ENCODE measurements at places on chromosomes 16 and 17.

DNA sequence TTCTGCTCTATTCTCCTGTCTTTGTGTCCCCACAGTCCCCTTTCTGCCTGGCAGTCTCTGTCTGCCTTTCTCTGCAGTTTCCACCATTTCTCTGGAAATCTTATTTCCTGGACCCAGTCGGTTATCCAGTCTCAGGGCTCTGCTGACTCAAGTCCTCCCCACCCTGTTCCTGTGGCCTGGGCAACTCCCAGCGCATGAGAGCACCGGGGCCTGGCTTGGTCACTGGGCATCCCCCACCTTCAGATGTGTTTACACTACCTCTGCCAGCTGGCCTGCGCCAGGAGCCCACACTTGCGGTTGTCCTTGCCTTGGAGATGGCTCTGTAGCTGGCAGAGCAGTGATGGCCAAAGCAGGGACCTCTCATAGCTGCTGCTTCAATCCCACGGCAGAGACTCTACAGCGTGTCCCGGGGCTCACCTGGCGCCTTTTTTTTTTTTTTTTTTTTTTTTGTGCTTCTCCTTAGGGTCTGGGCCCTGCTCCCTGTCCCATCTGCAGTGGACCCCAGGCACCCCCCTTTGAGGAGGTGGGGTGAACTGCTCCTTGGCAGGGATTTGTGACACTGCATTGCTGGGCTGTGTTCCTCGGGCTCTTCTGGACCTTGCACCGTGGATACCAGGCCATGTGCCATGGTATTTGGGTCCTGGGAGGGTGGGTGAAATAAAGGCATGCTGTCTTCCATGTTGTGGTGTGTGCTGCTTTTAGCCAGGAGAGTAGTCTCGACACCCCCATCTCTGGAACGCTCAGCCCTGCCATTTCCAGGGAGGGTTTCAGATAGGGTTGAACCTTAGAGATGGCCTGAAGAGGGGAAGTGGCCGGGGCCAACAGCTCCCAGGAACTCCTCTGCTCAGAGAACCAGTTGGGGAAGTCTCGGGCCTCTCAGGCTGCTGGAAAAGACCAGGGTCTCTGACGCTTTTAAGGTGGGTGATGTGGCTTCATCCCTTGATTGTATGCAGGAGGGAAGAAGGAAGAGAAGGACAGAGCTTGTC lies 17.5 kb downstream of the GUCY2D start:
- DNase-seq = no peak

DNA sequence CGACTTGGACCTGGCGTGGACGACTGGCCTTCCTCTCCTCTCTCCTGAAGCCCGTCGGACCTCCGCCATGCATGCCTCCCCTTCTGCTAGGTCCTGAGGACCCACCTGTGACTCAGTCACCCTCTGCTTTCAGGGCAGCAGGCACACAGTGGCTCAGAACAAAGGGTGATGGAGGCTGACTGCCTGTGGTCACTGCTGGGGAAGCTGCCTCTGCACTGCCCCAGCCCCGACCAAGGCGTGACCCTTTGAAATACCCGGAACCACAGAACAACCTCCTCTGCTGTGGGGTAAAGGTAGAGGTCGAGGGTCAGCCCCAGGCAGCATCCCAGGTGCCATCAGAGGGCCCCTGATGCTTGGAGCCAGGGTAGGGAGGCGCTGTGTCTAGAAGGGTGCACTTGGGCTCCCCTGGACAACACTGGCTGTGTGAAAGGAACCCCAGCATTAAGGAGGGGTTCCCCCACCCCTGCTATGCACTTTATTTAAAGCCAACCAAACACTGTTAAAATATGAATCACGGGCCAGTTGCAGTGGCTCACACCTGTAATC lies 12.5 kb upstream of the SLC4A1 start:
- DNase-seq = no peak

DNA sequence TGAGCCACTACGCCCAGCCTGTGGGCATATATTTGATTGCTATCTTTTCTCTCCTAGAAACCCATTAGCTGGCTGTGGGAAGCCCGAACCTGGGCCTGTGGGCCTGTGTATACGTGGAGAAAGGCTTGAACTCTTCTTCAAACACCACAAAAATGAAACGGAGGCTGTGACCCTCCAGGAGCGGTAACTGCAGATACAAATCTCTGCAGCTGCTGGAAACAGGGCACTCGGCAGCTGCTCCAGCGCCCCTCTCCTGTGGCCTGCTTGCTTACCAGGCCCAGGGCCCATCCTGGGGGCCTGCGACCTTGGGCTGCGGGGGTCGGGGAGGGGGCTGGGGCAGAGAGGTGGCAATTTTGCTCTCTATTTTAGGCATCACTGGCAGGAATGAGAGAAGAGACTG lies 28.0 kb upstream of the MTSS2 start:
- DNase-seq = no peak

DNA sequence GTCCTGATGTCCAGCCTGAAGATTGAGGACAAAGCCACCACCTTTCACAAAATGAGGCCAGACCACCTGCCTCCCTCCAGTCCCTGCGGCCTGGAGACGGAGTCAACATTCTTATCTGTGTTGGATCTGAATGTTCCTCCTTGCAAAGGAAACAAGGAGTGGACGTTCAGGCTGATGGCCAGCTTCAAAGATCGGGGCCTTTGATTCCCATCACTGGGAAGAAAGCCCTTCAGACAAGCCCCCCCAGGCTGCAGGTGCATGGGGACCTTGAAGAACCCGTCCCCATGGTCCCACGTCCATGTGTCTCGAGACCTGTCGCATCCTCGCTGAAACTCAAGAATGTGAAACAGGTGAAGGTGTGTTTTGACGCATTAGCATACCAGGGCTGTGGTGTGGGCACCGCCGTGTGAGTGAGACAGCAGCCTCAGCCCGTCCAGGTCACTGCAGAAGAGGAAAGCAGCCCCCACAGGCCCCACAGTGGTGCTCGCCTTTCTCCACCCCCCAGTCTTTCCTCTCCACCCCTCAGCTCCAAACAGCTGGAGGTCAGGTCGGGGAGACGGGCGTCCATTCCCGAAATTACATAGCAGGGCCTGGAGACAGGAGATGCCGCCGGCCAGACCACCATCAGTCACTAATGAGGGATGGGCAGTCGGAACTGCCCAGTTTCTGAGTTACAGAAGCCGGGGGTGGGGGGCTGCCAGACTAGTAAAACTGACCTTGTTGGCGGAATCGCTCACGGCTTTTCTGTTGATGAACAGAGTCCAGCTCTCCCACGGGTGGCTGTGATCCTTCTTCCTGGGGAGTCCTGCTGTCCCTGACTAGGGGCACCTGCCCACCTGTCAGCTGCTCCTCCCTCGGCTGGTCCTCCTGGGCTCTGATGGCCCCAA lies 877 bp upstream of the CSNK1D start:
- no peak for DNase-seq

GRCh38 chr17:72064606-72065193 lies 56.1 kb upstream of the SOX9 start:
- DNase-seq = no peak

DNA sequence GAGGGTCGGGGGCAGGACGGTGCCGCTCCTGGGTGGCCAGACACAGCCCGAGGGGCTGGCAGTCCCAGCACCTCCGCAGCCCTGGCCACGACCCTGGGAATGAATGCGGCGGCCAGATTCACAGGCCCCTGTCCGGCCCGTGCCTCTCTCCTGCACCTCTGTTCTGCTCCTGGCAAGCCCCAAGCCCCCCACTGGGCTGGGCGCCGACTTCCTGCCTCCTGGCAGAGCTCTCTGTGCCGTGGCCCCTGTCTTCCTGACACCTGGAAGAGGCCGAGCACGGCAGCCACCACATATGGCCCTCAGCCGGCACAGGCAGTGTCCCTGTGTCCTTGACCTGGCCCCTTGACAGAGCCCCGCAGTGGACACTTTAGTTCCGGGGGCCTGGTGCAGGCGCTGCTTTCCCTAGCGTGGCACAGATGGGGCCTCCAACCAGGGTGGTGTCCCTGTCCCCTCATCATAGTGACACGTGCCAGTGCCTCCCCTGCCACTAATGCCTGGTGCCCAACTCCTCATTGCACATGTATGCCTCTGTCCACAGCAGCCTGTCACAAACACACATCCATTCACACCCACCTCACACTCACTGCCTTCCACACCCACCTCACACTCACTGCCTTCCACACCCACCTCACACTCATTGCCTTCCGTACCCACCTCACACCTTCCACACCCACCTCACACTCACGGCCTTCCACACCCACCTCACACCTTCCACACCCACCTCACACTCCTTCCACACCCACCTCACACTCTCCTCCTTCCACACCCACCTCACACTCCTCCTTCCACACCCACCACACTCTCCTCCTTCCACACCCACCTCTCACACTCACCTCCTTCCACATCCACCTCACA lies 110.6 kb upstream of the PLCG2 start:
- DNase-seq = no peak

DNA sequence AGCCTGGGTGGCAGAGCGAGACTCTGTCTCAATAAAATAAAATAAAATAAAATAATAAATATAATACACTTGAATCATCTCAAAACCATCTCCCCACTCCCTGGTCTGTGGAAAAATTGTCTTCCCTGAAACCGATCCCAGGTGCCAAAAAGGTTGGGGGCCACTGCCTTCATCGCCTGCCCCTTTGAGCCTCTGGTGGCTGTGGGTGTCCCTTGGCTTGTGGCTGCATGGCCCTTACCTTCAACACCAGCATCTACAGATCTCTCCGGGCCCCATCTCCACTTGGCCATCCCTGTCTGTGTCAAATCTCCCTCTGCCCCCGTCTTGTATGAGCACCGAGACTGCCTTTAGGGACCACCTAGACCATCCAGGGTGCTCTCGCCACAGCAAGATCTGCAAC lies 177.3 kb downstream of the SEC14L1 start:
- DNase-seq = no peak

DNA sequence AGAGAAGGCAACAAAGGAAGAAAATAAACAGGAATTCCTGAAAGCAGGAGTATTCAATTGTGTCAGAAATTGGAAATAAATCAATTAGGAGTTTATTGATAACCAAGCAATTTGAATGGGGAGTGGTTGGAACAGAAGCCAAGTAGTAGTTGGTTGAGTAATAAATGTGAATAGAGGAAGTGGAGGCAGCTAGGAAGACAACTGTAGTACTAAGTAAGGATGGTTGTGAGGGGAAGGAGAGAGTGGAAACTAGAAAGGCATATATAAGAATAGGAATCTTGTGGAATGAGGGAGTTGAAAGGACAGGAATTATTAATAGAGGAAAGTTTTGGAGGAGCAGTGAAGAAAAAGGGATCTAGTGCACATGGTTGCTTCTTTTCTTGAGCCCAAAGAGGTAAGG lies 34.4 kb downstream of the NFAT5 start:
- no peak for DNase-seq

GRCh38 chr16:69329369-69330285 lies 761 bp downstream of the PDF start:
- DNase-seq = peak; percentile 65

- no peak for DNase-seq
Observed at GRCh38 chr16:66900721-66901441, 17.8 kb downstream of the CDH16 start.

DNA sequence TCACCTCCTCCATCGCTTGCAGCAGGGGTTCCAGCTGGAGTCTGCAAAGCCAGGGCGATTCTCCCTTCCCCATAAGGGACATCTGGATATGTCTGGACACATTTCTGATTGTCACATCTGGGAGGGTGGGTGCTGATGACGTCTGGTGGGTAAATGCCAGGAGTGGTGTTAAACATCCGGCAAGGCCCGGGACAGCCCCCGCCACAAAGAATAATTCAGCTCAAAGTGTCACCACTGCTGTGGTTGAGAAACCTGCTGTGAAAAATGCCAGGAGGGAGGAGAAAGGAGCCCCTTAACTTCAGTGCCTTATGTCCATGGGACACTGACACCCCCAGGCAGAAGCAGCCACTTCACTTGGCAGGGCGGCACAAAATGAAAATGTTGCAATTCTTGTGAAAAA lies 179.4 kb upstream of the SDK2 start:
- DNase-seq = no peak
